Esophagus mucosa (tissue), 1 donor: ENCODE measurements at places on chromosomes 13 and 19. TPM values are rescaled to one million over a fixed set of nuclear protein-coding genes. Genes with fewer than 3 reads are reported as not detected.

HSD17B14 gene
- 0.40 TPM for total RNA-seq

CALM3 gene
- total RNA-seq, result 109 TPM

DOCK9 gene
- 97.3 TPM for total RNA-seq

PLVAP gene
- total RNA-seq, result 22.6 TPM

UPF3A gene
- 26.2 TPM for total RNA-seq

C13orf42 gene
- not detected for total RNA-seq

CEACAM21 gene
- 2.0 TPM for total RNA-seq

APOE gene
- total RNA-seq, result 5.7 TPM

MEIOSIN gene
- not detected for total RNA-seq

ZNF208 gene
- total RNA-seq, result 0.60 TPM

PEX11G gene
- 4.8 TPM for total RNA-seq

LNX2 gene
- 13.5 TPM for total RNA-seq

GJB2 gene
- total RNA-seq, result 1,565 TPM
